ENCODE measurements at places on chromosomes 7 and 10. TPM values are rescaled to one million over a fixed set of nuclear protein-coding genes. Genes with fewer than 3 reads are reported as not detected.

- DNase-seq = no peak
Observed at GRCh38 chr7:105885387-105886111, 9.2 kb upstream of the ATXN7L1 start.

Gene NUTM2E
- polyA plus RNA-seq = 0.10 TPM

Gene GSTK1
- 217 TPM for polyA plus RNA-seq

- peak; percentile 73 for DNase-seq
Observed at GRCh38 chr7:6228361-6229229, 43.8 kb downstream of the CYTH3 start.

DNA sequence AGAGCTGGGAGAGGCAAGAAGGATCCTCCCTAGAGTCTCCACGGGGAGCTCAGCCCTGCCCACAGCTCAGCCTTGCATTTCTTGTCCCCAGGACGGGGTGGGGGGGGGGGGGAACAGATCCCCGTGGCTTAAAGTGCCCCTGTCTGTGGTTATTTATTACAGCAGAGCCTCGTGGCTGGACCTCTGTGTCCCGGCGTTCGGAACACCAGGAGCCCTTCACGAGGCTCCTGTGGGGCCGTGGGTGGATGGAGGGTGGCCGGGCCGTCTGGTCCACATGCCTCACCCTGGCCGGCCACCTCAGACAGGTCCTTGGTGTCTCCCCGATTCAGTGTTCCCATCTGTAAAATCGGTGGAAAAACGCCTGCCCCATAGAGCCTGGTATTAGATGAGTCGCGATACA is 37.9 kb downstream of the FAM20C start:
- no peak for DNase-seq

DNA sequence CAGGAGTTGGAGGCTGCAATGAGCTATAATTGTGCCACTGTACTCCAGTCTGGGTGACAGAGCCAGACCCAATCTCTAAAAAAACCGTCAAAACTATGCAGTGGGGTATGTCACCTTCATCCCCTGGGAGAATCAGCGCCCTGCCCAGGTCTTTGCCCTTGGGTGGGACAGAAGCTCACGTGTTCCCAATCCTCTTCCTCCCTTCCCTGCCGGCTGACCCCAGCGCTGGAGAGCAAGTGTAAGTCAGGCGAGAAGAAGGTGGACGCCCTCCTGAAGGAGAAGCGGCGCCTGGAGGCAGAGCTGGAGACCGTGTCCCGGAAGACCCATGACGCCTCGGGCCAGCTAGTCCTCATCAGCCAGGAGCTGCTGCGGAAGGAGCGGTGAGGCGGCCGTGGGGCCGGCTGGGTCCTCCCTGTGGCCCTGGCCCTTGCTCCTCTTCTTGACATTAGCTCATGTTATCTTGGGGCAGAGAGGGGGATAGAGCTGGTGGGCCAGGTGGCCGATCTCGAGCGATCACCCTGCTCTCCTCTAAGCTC is 64.8 kb upstream of the GTF2IRD1 start:
- no peak for DNase-seq

Gene HTRA1
- polyA plus RNA-seq = 212 TPM

DNA sequence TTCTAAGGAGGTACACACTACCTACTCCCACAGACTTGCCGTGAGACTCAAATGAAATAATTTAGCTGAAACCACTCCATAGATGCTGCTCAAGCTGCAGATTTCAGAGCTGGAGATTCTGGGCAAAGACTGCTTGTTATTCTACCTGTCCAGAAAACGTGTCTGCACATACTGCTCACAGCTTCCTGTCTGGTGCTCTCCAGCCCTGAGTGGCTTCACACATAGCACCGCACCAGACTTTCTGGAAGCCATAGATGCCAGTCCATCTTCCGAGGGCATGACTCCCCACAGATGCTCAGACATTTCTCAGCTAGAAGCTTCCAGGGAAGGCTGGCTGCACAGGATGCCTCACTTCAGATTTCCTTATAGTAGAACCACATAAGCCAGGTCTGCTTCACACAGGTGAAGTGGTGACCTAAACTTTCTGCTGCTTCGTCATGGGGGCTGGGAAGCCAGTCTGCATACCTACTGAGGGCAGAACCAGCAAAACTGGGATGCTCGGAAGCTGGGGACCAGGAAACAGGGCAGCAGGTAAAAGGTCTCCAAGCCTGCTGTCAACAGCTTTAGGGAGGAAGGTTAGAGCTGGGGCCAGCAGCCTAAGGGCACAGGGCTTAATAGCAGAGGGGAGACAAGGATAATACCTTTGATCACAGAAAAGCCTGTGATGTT is 18.2 kb downstream of the CCDC6 start:
- DNase-seq = no peak

Gene C7orf33
- polyA plus RNA-seq = not detected

GRCh38 chr10:1152386-1153250 is 96.4 kb downstream of the WDR37 start:
- DNase-seq = no peak

DNA sequence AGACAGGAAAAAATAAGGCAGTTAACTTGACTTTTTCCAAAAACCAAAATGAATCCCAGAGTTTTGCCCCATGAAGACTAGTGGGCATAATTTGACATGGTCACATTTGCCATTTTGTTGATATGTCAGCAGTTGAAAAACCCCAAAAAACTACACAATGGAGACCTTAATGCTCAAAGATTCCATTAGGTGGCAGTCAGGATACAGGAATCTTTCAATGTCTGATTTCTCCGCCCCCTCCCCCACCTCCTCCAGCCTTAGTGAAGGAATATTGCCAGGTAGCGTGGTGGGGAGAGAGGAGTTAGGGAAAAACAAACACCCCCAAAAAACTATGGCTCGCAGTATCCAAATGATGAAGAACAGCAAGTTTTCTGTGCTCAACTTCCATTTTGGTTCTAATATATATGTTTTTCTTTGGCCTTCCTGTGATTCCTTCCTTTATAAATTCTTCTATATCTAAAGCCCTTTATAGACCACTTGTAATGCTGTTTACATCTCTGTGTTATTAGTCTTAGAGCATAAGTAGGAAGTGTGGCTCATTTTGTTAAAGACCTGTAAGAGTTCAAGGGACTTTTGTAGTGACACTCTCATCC is 6.7 kb upstream of the SMNDC1 start:
- DNase-seq = peak; percentile 44

- DNase-seq = no peak
Observed at GRCh38 chr10:132892004-132892403, 50.4 kb downstream of the CFAP46 start.

Gene FRA10AC1
- 35.5 TPM for polyA plus RNA-seq

Gene GPNMB
- polyA plus RNA-seq = 29.8 TPM

Gene FKBP6
- polyA plus RNA-seq = 0.13 TPM

- no peak for DNase-seq
Observed at GRCh38 chr10:124671486-124672075, 72.6 kb downstream of the FAM53B start.

- no peak for DNase-seq
Observed at GRCh38 chr10:112148331-112148730, 35.2 kb downstream of the GPAM start.

Gene AOAH
- 3.0 TPM for polyA plus RNA-seq

DNA sequence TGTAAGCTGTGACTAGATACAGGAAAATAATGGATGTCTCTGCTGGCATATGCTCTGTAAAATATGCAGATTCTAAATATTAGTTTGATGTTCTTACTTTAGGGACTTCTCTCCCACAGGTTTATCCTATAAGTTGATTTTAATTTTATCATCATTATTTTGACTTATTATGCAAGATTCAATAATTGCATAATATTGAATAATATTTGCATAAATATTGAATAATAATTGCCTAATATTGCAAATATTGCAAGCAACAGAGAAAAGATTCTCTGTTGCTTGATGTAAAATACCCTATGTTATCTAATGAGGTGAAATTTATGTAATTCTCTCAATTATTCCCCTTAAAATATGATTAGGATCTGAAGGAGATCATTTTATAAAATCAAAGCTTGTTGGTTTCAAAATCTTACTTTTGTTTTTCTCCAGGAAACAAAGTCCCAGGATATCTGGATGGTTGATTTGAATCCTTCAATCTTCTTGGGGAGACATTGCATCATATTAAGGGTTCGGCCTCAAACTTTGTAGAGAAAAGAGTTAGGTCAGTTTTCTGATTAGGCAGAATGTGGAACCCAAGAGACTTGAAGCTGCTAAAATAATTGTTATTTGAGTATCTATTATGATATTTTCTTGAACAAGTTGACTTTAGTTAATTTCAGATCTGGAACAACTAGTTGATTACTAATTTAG is 92.8 kb upstream of the MTPN start:
- no peak for DNase-seq

Gene SEMA3A
- 11.1 TPM for polyA plus RNA-seq

Gene PRKCQ
- polyA plus RNA-seq = 15.9 TPM

Gene TMEM229A
- 0.16 TPM for polyA plus RNA-seq

DNA sequence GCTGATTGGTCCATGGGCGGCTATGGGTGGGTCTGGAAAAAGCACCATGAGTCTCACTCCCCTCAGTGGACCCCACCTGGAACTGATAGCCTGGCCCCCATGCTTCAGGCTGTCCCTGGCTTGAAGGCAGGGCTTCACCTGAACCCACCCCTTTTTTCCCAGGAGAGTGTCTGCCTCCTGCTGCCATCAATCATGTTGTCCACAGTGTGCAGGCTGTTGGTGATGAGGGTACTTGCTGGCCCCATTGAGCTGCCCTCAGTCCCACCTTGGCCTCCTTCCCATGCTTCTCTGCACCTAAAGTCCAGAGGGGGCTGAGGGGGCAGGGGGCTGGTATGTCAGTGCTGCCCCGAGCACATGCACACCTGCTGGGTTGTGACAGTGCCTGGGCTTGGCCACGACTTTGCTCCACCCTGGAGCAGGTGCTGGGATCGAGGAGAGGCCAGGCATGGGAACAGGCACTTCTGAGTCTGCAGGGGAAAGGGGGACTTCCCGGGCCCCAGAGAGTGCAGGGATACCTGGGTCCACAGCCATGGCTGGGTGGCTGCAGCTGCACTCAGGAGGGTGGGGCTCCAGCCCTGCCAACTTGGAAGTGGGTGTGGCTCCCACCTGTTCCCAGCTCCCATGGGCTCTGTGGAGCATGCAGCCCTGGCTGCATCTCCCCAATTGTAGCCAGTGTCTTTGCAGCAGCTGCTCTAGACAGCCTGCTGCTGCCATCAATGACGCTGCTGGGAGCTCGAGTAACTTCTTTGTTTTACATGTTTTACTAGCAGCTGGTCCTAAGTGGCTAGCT is 56.9 kb downstream of the ADK start:
- no peak for DNase-seq

- DNase-seq = no peak
Observed at GRCh38 chr7:101990811-101991418, 173.5 kb downstream of the CUX1 start.

- DNase-seq = no peak
Observed at GRCh38 chr7:148182264-148182663, 408.3 kb upstream of the C7orf33 start.

DNA sequence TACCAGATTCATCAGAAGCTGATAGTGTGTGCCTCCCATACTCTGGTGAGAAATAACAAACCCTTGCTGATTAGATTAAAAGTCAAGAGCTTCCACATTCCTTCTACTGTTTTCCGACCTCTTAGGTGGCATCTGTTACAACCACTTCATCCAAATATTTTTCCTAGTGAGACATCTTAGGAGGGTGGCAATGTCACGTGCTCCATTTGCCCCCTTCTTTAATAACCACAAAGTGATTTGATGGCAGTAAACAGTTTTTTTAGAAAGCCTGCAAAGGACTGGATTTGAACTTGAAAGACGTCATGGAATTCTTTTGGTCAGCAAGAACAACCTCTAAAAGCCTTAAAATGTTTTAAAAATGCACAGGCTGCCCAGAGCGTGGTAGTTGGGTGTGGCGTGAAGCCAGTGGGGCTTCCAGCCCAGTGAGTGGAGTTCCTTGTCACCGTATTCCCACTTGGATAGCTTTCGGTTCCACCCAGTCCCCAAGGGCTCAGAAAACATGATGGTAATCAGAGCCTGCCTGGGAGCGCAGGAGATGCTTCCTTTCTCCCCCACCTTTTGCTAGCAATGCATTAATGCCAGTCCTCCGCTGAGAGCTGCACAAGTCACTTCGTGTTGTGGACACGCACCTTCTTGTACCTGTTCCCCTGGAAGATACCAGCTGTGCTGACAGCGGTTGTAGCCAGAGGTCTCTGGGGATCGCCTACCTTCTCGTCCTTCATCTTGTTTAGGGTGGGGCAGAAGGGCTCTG is 256.4 kb downstream of the KIAA1217 start:
- no peak for DNase-seq

- no peak for DNase-seq
Observed at GRCh38 chr10:77555591-77556212, 81.9 kb downstream of the KCNMA1 start.

Gene TAS2R4
- 1.2 TPM for polyA plus RNA-seq

DNA sequence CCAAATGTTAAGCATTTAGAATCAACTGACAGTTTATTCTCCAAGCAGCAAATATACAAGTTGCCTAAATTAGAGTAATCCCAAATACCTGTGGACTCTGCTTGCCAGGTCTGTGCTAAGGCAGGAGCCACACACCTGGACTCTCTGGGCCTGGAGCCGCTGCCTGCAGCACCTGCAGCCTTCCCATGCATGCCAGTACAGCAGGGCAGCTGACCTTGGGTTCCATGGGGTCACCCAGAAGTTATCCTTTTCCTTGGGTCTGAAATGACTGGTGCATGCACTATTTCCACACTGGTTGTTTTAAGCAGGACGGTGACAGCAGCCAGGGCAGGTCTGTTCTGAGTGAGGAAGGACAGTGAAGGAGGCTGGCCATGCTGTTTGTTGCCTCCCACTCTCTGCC is 573.2 kb downstream of the GLRX3 start:
- no peak for DNase-seq

DNA sequence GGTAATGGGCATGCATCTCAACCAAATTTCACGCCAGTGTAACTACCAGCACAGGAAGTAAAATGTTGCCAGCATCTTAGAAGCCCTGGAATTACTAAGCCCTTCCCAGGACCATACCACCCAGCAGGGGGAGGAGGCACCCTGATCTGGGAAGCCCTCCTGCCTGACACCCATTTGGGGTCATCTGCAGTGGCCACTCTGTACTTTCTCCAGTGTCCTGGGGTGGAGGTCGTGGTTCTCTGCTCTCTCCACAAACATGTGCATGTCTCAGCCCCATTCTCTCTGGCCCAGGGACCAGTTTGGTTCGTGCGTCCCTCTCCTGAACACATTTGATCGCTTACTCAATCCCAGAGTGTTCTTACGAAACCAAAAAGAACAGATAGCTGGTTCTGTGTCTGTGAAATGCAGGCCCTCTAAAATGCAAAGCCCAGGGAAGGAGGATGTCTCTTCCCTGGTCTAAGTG is 9.4 kb upstream of the LRRC27 start:
- no peak for DNase-seq

Gene CCDC136
- 13.3 TPM for polyA plus RNA-seq

Gene CEP55
- 13.2 TPM for polyA plus RNA-seq

Gene HKDC1
- 16.0 TPM for polyA plus RNA-seq
